ACHN (cell line): ENCODE measurements at places on chromosomes 1 and 21.

GRCh38 chr1:109821221-109821669 lies 57.5 kb upstream of the EPS8L3 start:
- DNase-seq, result peak; percentile 80

GRCh38 chr1:37392051-37392450 lies 82.3 kb upstream of the ZC3H12A start:
- no peak for DNase-seq

GRCh38 chr1:3819771-3820200 lies 23.5 kb upstream of the LRRC47 start:
- no peak for DNase-seq

DNA sequence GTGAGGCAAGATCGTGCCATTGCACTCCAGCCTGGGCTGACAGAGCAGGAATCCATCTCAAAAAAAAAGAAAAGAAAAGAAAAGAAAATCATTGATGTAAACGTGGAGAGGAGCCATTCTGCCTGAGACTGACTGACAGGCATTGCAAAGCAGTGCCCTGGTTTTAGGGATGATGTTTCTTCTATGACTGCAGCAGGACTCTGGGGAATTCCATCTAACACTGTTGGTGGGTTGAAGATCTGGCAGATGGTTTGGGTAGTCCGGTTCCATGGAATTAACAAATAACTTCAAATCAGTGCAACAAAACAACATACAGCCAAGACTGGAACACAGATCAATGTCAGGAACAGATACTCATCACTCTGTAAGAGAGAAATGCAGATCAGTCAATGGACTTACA lies 17.8 kb upstream of the LAMC2 start:
- no peak for DNase-seq

DNA sequence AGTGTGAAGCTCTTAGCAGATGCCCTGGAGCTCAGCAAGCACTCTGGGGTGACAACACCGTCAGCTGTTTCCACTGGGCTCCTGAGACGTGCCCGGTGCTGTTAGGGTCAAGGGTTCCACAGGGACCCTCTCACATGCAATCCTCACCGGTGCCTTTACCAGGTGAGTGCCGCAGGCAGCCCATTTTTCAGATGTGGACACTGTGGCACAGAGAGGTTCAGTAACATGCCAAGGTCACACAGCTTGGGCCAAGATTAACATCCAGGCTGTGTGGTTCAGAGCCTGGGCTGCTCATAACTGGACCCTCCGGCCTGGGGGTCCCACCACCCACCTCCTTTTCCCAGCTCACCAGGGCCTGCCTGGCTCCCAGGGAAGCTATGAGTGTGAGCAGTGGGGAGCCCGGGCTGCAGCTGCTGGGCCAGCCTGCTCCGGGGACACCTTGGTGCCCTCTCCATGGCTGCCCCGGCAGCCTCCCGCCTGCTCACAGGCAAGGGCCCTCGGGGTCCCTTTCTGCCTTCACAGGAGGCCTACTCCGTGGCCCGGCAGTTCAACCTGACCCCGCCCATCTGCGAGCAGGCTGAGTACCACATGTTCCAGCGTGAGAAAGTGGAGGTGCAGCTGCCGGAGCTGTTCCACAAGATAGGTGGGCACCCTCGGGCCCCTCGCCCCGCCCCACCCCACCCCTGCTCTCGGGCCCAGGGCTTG lies 49.3 kb downstream of the KCNAB2 start:
- DNase-seq, result no peak

DNA sequence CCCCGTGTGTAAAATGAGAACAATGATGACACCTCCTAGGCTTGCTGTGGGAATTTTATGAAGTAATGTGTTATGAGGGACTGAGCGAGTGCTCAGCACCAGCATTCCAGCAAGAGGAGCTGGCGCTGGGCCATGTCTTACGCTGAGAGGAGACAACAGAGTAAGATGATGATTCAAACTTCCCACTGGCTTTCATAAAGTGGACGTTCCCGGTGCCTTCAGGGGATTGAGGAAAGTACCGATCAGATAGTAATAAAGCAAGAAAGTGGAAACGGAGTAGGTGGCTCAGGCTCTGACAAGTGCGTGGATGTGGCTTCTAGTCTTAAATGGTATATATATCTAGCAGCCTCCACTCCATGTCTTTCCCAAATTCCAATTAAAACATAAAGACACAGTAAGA lies 23.8 kb downstream of the EPHA10 start:
- peak; percentile 60 for DNase-seq

DNA sequence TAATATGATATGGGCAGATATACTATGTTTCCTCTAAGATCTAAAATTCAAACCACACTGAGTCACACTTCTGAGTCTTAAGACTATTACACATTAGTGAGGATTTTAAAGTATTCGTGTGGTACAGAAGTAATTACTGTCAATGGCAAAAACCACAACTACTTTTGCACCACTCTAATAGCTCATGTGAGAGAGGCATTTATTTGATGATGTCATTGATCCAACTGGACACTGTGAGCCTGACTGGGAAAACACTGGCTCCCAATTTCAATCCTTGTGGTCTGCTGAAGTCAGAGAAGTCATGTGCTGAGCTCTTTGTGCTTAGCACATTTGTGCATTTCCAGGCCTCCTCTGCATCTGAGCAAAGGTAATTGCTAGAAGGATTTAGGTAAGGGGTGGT lies 377.8 kb downstream of the USH2A start:
- DNase-seq, result peak; percentile 94

GRCh38 chr21:42107177-42107880 lies 36.2 kb downstream of the UMODL1 start:
- no peak for DNase-seq

GRCh38 chr1:167345386-167345733 lies 124.7 kb downstream of the POU2F1 start:
- DNase-seq, result no peak

DNA sequence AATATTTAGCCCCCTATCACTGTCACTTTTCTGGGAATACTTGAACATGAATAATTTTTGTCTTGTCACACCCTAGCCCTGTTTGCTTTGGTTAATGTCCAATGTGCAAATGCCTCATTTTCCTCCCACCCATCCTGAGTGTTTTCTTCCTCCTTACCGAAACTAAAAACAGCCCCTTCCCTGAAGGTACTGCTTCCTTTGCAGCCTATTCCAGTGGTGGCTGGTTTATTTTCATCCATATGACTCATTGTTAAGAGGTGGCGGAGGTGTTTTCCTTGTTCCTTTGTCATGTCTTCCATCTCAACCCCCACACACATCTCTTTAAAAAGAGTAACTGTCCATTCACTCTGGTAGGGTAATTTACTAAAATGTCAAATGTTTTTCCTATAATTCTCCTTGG lies 40.4 kb downstream of the CD55 start:
- DNase-seq, result no peak

- DNase-seq, result no peak
Observed at GRCh38 chr1:43986712-43987111, 4.7 kb upstream of the CCDC24 start.

- no peak for DNase-seq
Observed at GRCh38 chr1:201376107-201376463, 1.4 kb downstream of the TNNT2 start.

DNA sequence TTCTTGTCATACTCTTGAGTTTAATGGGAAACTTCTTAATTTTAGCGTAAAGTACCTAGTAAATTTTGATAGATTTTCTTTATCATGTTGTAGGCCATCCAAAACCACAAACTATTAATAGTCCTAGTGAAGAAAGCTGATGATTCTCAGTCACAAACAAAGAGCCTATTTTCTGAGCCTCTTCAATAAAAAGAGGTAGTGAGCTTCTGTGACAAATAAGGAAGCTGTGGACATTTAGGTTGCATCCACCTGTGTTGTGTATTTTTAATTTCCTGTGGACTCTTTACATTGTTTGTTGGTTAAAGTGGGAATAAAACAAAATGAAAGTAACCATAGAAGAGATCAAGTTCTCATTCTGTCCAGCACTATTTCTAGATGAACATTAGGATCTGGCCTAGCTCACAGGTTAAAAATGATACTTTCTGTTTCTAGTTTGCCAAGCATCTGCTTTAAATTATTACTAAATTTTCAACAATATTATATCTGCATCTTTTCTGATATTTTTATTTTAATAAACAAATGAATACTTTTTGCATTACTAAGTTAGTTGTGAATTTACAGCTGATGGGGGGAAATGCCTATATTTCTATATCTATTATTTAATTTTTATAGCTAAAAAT lies 702.2 kb upstream of the ADGRL4 start:
- DNase-seq, result no peak

- no peak for DNase-seq
Observed at GRCh38 chr1:177392336-177392735, 221.6 kb downstream of the BRINP2 start.

GRCh38 chr21:39715804-39716397 lies 29.1 kb upstream of the IGSF5 start:
- peak; percentile 46 for DNase-seq

- peak; percentile 70 for DNase-seq
Observed at GRCh38 chr1:202807926-202808757, at the start of gene KDM5B. Gene KDM5B, minus strand, starts transcription at chr1:202808421. Its CDS starts 116 bp downstream, at chr1:202808305.

- no peak for DNase-seq
Observed at GRCh38 chr1:167165948-167166689, 54.6 kb upstream of the POU2F1 start.

- peak; percentile 99 for DNase-seq
Observed at GRCh38 chr1:221439747-221440501, 302.0 kb downstream of the DUSP10 start.

DNA sequence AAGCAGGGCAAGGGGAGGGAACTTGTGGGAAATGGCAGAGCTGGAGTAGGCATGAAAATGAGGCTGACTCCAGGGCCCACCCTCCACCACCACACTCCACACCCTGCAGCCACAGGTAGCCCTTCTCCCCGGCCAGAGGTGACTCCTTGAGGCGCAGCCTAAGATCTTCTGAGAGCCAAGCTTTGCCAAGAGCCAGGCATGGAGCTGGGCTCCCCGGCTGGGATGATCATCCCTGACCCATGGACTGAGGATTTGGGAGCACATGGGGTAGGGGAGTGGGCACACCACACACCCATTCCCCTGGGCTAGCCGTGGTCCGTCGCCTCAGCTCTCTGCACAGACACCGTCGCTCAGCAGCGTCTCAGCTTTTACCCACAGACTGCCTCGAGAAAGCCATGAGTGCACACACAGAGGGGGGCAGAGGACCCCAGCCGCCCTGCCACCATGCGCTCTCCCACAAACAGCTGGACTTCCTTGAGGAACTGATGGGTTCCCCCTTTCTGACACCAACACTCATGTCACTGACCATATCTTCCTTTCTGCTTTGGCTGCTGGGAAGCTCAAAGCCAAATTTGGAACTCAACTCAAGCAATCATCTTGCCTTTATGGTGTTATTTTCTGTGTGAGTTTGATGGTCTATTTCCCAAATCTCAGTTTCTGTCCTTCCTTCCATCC lies 123.6 kb upstream of the RUNX3 start:
- DNase-seq, result no peak

GRCh38 chr1:108130794-108131193 lies 69.3 kb downstream of the SLC25A24 start:
- no peak for DNase-seq

GRCh38 chr1:59173721-59174120 lies 123.2 kb upstream of the FGGY start:
- DNase-seq, result no peak

GRCh38 chr1:44592208-44593145 lies 81.8 kb downstream of the TMEM53 start:
- DNase-seq, result no peak

GRCh38 chr1:110493059-110493699 lies 25.8 kb downstream of the KCNA10 start:
- DNase-seq, result no peak

DNA sequence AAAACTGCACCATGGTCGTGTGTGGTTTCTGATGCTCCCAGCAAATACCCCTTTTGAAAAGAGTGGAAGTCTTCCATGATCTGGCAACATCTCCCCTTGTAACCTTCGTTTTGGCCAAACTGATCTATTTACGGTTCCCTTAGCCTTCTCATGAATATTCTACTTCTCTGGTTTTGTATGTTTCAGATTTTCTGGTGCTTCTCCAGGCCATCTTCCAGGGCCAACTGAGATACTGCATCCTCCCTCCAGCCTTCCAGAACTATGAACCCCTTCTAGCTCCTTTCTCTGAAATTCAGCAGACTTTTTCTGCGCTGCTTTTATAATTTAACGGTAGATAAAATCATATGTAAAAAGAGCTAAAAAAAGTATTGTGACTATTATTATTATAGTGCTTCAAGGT lies 97.7 kb downstream of the XCL2 start:
- no peak for DNase-seq

DNA sequence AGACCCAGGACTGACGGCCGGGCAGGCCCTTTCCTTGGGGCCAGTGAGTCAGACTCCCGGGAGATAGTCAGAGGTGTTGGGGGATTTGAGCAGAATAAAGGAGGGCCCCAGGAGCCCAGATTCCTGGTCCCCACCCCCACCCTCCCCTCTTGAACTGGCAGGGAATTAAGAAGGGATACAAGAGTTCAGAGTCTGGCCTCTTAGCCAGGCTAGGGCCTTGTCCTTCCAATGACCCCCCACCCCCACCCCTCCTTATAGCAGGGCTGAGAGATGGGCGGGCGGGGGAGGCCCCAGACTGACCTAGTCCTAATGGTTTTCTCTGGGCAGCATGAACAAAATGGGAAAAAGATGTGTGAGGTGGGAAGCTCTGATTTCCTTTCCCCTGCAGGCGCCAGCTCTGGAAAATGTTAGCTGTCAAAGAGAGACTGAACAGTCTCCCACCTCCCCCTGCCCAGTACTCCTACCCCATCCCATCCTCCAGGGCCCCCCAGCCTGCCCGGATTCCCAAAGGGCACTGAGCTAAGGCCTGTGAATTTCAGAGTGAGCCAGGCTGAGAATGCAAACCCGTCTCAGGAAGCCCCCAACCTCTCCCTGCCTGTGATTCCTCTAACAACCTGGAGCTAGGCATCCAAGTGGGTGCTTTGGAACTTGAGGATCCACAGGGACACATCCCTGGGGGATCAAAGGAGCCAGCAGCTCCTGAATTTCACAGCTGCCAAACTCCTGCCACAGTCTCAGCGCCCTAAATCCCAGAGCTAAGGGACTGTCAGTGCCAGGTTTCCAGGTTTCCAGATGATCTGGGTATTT lies 5.8 kb upstream of the CRABP2 start:
- DNase-seq, result no peak

DNA sequence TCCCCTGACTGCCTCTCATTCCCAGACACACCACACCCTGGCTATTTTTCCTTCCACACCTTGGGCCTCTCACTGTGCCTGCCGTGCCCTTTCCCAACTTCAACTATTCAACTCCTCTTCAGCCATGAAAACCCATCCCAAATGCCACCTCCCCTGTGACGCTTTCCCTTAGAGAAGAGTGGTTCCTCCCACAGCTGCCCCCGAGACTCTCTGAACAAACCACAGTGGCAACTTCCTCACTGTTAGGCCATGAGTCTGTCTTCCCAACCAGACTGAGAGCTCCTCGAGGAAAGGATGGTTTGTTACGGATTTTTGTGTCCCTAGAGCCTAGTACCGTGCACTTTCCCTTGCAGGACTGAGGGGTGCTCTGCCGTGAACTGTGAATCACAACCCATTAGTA lies 59.2 kb downstream of the LRRN2 start:
- no peak for DNase-seq

- peak; percentile 68 for DNase-seq
Observed at GRCh38 chr1:171486048-171486519, 754 bp downstream of the PRRC2C start.
